ENCODE measurements at places on chromosomes 2 and 18. TPM values are rescaled to one million over a fixed set of nuclear protein-coding genes. Genes with fewer than 3 reads are reported as not detected.

Gene POTEE
- not detected for total RNA-seq

Gene ITGAV
- 78.4 TPM for total RNA-seq

Gene MEP1B
- total RNA-seq: not detected

Gene TCF7L1
- total RNA-seq: 0.35 TPM

Gene COL5A2
- 517 TPM for total RNA-seq

Gene SCN9A
- 15.2 TPM for total RNA-seq

Gene FARP2
- 23.9 TPM for total RNA-seq

Gene POMC
- 4.3 TPM for total RNA-seq

Gene ALPG
- total RNA-seq: not detected

Data from myometrial cell (primary cell).